ENCODE measurements at places on chromosomes 6 and 20. TPM values are rescaled to one million over a fixed set of nuclear protein-coding genes. Genes with fewer than 3 reads are reported as not detected.

- H3K36me3 ChIP-seq: no peaks in the 10 kb centered on the region
- no peak for DNase-seq
- no peaks in the 10 kb centered on the region for H3K4me1 ChIP-seq
- no peak overlapping the region for H3K27ac ChIP-seq
- H3K27me3 ChIP-seq: no peaks in the 10 kb centered on the region
Measured at GRCh38 chr6:21180155-21180554, 413.4 kb upstream of the SOX4 start.

DNA sequence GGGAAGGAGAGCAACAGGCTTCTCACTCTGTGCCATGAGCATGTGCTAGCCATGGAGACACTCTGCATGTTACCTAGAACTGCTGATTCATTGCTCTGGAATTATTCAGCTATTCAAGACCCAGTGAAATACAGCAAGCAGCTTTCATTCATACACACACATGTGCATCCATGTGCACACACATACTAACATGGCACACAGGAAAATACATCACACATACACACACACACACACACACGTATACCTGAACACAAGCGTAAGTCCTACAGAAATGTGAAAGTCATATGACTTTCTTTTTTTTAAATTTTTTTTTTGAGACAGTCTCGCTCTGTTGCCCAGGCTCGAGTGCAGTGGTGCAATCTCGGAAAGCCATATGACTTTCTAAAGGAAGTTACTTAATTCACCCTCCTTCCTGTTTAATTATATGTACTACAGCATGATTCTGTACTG lies 108.2 kb upstream of the NFATC2 start:
- H3K27ac ChIP-seq: no peak overlapping the region
- peaks cover 5% of the 10 kb centered on the region for H3K36me3 ChIP-seq
- no peak overlapping the region for H3K4me3 ChIP-seq
- peaks cover 3% of the 10 kb centered on the region for H3K4me1 ChIP-seq
- H3K27me3 ChIP-seq: no peaks in the 10 kb centered on the region

ARMC2 gene
- 2.7 TPM for total RNA-seq

DNA sequence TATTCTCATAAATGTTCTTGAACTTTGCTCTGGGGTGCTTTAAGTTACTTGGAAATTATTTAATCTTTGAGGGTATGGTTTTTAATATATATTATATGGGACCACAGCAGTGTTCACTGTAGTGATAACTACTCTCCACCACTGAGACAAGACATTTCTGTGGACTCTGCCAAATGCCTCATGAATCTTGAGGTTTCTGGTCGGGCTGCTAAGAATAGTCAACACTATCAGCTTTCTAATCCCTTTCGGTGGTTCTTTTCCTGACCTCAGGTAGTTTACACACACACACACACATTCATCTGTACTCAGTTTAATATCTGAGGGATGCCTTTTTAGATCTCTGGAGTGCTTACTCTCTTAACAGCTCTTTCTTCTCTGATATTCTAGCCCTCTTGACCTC lies 500.7 kb downstream of the MAFB start:
- no peaks in the 10 kb centered on the region for H3K27me3 ChIP-seq
- no peak overlapping the region for H3K27ac ChIP-seq
- H3K4me3 ChIP-seq: no peak overlapping the region
- no peaks in the 10 kb centered on the region for H3K36me3 ChIP-seq
- DNase-seq: no peak

GNMT gene
- 0.72 TPM for total RNA-seq
